ENCODE measurements at places on chromosomes 5 and 9.
A peak's percentile ranks its signal among the peaks of the same experiment; 100 is the strongest.

DNA sequence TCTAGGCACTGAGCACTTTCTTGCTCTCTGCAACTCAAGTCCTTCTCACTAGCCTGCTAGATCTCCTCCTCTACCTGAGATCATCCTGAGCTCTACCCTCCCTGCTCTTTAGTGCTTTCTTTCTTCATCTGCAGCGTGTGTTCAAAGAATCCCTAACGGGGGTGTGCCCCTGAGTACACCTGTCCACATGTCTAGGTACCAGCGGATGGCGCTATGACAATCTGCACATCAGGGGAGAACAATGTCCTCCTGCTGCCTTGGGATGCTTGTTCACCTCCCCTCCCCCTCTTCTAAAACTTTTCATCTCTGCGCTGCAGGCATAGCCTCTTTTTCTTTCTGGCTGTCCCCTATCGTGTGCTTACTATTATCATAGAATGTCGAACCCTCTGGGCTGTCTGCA lies 42.7 kb downstream of the PTPN3 start:
- peak; percentile 58 for DNase-seq

DNA sequence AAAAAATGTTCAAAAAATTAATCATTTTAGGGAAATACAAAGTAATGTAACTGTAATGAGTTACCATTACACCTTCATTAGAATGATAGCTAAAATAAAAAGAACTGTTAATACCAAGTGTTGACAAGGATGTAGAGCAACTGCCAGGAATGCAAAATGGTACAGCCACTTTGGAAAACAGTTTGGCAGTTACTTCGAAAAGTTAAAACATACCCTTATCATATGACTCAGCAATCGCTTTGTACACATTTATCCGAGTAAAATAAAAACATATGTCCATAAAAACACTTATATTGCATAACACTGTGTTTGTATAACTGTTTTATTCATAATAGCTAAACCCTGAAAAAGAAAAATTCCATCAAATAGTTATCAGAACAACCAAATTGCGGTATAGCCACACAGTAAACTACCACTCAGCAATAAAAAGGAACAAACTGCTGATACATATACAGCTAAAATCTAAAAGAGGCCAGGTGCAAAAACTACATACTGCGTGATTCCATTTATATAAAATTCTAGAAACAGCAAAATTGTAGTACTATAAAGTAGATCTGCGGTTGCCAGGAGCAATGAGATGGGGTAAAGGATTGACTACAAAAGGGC lies 61.7 kb downstream of the RFX3 start:
- no peak for DNase-seq

DNA sequence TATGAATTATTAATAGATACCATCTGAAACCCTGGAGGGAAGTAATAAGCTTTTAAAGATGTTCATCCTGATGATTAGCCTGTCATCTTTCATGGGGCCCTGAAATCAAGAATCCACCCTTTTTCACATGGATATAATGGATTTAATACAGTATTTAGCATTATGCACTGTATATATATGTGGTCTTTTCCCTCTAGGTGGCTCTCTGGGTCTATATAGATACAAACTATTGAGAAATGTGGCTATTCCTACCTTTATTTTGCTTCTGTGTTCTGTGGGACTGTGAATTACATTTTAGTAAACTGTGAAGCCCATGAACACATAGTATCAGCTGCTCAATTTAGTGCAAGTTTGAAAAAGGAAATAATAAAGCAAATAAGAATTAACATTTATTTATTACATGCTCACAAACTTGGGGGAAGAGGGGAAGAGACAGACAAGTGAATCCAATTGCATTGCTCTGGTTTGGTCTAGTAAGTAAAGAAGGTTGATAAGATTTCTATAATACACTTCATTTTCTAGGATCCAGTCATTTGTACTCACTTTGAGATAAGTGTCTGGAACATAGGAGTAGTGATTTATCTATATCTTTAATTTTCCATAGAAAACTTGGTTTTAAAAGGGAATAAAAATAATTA lies 112.2 kb downstream of the SCAMP1 start:
- no peak for DNase-seq

GRCh38 chr9:115121181-115121580 lies 3.2 kb upstream of the TNC start:
- no peak for DNase-seq

DNA sequence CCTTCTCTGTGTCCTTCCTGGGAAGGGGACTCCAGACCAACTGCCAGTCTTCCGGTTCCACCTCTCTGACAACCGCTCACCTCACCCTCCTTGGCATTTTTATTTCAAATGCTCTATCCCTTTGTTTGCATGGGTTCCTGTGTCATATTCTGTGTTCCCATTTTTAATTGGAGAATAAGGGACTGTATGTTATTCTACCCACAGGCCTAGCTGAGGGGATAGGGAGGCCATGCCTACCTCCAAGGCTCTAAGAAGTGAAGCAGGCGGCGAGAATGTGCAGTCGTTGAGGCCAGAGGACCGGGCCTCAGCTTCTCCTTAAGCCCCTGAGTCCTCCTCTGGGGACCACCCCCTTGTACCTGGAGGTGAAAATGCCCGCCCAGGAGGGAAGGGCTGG lies 936 bp upstream of the WDR5 start:
- DNase-seq, result no peak

- no peak for DNase-seq
These were observed 71.5 kb downstream of the PSMB7 start for GRCh38 chr9:124343533-124344290.

GRCh38 chr5:116709082-116709481 lies 134.5 kb upstream of the SEMA6A start:
- DNase-seq, result no peak

GRCh38 chr9:127233550-127233949 lies 31.0 kb upstream of the GARNL3 start:
- DNase-seq, result no peak

GRCh38 chr9:110767559-110768063 lies 99.0 kb downstream of the MUSK start:
- DNase-seq, result no peak

DNA sequence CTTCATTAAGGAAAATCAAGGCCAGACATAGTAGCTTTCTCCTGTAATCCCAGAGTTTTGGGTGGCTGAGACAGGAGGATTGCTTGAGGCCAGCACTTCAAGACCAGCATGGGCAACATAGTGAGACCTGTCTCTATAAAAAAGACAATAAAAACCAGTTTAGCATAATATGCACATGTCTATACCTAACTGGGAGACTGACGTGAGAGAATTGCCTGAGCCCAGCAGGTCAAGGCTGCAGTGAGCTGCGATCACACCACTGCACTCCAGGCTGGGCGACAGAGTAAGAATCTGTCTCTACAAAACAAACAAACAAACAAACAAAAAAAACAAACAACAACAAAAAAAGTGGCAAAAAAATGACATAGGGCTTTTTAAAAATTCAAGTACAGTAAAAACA lies 820.8 kb downstream of the MTRR start:
- no peak for DNase-seq

DNA sequence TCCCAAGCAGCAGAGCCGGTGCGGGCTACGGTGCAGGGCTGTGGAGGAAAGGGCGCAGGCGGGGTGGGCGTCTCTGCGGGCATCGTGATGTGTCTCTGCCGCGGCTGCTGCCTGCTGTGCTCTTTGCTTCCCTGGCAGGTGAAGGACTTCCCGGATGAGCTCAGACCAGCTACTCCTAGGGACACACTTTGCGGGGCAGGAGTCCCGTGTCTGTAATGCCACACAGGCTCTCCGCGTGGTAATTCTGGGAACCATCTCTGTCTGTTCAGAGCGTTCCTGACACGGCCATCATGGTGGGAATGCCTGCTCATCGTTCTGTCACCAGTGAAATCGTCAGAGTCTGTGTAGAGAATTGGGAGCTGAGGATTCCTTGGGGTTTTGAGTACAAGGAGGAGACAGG lies 235.5 kb downstream of the FANCC start:
- DNase-seq, result no peak

GRCh38 chr9:17402309-17402708 lies 176.6 kb upstream of the SH3GL2 start:
- peak; percentile 14 for DNase-seq

DNA sequence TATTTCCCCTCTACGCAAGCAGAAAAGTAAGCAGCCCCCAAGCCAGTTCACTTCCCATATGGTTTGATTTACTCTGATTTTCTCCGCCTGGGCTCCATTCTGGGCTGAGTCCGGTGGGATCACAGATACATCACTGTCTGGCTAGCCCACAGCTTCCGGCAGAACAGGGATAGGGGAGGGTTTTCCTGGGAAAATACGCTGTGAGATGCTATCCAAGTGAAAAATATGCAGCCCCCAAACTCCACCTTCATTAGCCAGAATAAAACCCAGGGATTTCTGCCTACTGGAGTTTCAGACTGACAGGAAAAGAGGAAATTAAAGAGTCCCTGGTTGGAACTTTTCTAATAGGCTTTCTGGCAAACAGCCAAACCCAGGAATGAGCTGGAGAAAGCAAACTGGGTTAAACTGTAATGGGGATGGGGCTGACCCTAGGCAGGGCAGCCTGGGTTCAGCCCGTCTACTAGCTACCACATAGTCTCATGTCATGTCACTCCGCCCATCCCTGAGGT lies 16.9 kb upstream of the NIPAL4 start:
- no peak for DNase-seq

- no peak for DNase-seq
These were observed 19.7 kb upstream of the TRAF1 start for GRCh38 chr9:120946259-120946658.

- no peak for DNase-seq
These were observed 29.4 kb upstream of the RECK start for GRCh38 chr9:36007316-36007708.

DNA sequence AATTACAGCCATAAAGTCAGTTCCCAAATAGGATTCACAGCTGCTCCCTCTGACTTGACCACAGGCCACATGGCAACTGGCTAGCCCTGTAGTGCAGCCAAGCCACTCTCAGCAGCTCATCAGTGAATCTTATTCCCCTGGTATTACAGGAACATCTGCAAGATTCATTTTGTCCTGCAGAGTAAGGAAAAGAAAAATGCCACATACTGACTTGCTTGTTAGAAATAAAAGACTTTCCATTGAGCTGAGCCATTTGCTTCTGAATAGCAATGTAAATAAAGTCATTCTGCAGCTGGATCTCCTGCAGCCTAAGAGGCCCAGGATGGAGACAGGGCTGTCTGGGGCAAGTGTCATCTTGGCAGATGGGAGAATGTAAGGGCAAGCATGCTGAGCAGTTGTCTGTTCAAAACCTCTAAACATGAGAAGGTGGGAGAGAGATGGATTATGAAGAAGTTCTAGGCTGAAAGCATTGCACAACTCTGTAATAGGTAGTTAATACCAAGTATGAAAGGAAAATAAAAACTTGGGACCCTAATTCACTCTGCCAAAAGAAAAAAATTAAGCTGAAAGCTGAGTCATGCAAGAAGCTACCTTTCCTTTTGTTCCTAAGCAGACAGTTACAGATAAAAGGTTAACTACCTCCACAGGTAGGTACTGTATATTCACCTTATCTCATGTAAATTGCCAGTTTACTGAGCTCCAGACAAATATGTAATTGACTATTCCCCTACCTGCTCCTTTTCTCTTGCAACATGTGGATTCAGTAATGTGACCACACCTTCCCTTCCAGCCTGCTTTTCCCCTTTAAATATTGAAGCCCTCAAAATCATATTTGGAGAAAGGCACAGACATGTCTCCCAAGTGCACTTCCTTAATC lies 244.4 kb upstream of the RAI14 start:
- DNase-seq, result peak; percentile 32

- peak; percentile 35 for DNase-seq
These were observed 453.8 kb upstream of the ZNF608 start for GRCh38 chr5:125199968-125200865.

- no peak for DNase-seq
These were observed 300.8 kb downstream of the TRIM32 start for GRCh38 chr9:116987721-116988485.

GRCh38 chr5:38441453-38442246 lies 114.8 kb downstream of the LIFR start:
- peak; percentile 84 for DNase-seq

GRCh38 chr5:50968356-50969149 lies 302.1 kb downstream of the PARP8 start:
- DNase-seq, result no peak

Measured in trophoblast cell (in vitro differentiated cells and primary cell).